Retinal pigment epithelial cell (primary cell): ENCODE measurements at places on chromosomes 13 and 19.

GRCh38 chr19:8097681-8098567, 45.4 kb downstream of the CCL25 start:
- DNase-seq, result no peak

DNA sequence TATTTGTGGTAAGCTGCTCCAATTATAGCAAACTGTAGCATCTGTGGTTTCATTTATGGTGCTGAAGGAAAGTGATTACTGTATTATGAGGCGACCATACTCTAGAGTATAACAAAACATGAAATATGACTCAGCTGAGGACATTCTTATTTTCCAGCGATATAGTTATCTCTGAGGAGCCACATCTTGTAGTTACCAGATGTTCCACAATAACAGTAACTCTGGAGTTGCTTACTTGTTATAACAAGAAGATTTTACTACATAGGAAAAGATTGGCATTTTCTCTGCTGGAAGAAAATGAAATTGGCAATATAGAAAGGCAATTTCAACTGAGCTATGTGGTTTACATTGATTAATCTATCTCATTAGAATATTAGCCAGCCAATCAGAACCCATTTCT, 1634.2 kb downstream of the PCDH9 start:
- DNase-seq, result no peak

GRCh38 chr13:45220403-45220802, 19.6 kb upstream of the KCTD4 start:
- DNase-seq, result no peak

GRCh38 chr13:23462815-23463559, 29.5 kb upstream of the SACS start:
- DNase-seq, result no peak

GRCh38 chr19:18629166-18630088, 7.4 kb upstream of the KLHL26 start:
- no peak for DNase-seq

GRCh38 chr13:28313579-28313978, 175.2 kb downstream of the PAN3 start:
- no peak for DNase-seq

GRCh38 chr13:66102864-66103263, 1127.3 kb downstream of the PCDH9 start:
- DNase-seq, result no peak

DNA sequence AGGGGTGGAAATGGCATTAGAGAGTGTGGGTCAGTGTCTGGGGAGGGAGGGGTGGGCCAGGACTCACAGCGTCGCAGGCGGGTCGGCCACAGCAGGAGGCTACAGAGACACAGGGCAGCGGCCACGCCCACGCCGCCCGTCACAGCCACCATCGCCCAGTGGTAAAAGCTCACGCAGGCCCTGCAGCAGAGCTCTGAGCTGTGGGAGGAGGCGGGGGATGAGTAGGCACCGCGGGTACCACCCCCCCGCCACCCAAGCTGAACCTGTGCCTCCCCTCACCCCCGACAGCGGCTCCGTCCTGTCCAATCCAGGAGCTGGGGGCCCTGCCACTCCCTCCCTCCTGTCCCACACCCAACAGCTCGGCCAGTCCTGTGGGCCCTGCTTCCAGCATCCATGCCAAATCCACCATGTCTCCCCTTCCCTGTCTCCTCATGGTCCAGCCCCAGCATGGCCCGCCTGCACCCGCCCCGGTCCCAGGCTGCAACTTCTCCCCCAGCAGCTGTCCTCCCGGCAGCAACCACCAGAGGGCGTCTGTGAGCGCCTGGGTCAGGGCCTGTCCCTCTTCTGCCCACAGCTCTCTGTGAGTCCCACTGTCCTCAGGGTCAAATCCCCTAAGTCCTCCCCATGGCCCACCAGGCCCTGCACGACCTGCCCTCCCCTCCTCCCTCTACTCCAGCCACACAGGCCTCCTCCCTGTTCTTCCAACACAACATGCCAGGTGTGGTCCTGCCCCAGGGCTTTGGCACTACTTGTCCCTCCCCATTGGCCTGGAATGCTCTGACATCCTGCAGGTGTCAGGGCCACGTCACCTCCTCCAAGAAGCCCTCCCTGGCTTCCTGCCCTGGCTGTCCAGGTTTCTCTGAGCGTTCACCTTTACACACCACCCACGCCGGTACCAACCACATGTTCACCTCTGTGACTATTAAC, 6.0 kb downstream of the TEKTIP1 start:
- no peak for DNase-seq

DNA sequence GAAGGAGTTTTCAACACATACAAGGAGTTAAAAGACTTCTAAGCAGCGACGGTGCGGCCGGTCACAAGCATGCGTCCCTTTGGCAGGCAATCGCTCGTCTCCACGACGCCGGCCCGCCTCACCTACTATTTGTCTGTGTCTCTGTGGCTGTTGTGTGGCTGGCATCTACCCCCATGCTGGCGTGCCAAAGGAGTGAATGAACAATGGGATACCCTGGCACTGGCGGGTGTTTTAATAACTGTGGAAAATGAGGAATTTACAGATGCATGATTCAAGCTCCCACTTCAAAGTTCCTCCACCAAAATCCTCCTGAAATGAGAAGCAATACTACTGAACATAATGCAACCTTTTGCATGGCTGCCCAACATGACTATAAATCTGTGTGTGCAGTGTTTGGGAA, 176.6 kb downstream of the KLF5 start:
- no peak for DNase-seq

DNA sequence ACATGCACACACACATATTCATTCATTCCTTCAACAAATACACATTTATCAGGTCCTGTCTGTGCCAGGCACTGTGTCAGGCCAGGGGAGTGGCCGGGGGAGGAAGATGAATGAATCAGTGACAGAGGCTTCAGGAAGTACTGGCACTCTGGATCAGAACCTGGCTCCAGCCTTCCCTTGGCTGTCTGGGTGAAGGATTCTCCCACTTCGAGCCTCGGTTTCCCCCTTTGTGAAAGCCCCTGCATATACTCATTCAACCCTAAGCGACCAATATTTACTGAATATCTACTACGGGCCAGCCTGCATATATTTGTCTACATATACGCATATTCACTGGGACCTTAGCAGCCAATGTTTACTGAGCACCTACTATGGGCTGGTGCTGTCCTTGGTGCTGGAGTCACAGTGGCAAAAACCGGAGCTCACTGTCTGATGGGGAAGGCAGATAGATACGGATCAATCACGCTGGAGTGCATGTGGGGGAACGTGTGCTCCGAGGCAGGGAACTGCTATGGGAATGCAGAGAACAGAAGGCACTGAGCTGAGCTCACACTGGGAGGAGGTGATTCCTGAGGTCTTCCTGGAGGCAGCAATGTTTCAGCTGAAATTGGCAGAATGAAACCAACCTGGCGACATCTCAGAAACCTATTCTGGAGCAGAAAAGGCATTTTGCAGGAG, 636 bp upstream of the ZNF579 start:
- DNase-seq, result no peak

GRCh38 chr19:3455393-3455955, 24.9 kb downstream of the SMIM24 start:
- no peak for DNase-seq

DNA sequence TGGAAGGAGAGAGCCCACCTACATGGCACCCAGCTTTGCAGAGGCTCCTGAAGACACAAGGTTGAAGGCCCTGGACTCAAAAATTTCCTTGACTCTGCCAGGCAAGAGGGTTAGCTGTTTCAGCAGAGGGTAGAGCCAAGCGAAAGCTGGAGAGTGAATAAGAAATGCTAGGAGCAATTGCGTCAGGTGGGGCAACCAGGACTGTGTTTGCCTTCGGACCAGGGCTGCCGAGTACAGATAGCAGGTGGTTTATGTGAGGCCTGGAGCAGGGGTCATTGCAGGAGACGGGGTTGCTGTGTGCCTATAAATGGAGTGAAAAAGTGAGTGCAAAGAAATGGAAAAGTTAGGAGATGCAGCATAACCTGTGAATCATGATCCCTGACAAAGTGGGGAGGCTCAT, 59.1 kb downstream of the IRS2 start:
- DNase-seq, result no peak

GRCh38 chr13:70623239-70623638, 515.0 kb upstream of the KLHL1 start:
- DNase-seq, result no peak

DNA sequence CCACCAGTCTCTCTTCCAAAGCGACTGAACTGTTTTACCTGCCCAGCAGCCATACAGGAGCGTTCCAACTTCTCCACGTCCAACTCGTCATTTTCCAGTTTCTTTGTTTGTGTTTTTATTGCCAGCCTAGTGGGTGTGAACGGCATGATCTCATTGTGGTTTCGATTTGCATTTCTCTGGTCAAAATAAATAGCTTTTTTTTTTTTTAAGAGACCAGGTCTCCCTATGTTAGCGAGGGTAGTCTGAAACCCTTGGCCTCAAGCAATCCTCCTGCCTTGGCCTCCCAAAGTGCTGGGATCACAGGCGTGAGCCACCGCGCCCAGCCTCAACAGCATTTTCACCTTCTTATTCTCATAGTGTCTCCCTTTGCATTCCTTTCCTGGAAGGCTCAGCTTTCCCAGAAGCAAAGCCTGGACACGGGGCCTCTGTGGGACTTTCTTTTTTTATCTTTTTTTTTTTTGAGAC, 4.2 kb upstream of the JSRP1 start:
- DNase-seq, result no peak
